ENCODE measurements at places on chromosomes 3 and 15.

DNA sequence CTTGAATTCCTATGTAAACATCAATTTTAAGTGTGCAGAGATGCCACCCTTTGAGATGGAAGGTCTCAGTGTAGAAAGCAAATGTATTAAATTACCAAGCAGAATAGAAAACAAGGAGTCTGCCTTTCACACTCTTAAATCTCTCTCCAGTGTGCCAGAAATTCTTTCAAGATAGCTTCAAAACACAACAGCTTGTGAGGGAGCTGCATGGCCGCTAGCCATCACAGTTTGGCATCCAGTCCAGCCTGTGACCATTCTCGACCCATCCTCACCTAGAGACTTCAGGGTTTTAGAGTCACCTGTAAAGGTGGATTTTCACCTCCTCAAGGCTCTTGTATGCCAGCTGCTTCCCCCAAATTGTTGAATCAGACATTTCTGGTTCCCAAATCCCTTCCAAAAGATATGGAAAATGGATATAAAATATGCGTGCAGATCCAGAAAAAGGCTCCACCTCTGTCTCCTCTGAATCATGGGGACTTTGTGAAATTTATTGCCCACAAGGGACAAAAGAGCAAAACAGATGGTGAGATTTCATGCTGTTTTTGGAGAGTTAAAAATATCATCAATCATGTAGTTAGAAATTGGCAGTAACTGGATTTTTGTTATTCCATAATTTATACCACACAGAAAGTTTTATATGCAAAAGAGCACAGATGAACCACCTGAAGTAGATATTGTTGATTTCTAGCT lies 114.2 kb upstream of the THRB start:
- no peak for DNase-seq

GRCh38 chr3:186638259-186638658 lies 1.9 kb upstream of the FETUB start:
- DNase-seq, result no peak

DNA sequence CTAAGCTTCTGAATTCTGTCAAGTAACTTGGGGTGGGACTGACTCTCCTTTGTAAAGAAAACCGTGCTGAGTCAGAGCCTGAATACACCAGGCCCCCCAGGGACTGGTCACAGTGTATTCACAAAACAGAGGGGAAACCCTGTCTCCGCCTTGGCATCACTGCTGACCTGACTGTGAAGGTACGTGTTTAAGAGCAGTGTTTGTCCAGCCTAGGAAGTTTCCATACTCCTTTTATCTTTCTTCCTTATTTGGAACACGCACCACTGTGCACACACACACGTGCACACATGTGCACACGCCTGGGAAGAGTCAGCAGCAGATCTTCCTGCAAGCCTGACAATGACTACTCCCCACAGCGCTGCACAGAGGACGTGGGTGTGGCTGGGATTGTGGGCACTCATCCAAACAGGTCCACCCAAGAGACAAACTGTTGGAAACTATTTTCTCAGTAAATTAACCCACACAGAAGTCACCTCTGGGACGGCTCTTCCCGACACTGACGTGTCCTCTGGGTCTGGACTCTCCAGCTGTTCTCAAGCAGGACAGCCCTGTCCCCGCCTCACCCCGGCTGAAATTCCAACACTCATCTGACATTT lies 87.7 kb downstream of the ATP10A start:
- no peak for DNase-seq

DNA sequence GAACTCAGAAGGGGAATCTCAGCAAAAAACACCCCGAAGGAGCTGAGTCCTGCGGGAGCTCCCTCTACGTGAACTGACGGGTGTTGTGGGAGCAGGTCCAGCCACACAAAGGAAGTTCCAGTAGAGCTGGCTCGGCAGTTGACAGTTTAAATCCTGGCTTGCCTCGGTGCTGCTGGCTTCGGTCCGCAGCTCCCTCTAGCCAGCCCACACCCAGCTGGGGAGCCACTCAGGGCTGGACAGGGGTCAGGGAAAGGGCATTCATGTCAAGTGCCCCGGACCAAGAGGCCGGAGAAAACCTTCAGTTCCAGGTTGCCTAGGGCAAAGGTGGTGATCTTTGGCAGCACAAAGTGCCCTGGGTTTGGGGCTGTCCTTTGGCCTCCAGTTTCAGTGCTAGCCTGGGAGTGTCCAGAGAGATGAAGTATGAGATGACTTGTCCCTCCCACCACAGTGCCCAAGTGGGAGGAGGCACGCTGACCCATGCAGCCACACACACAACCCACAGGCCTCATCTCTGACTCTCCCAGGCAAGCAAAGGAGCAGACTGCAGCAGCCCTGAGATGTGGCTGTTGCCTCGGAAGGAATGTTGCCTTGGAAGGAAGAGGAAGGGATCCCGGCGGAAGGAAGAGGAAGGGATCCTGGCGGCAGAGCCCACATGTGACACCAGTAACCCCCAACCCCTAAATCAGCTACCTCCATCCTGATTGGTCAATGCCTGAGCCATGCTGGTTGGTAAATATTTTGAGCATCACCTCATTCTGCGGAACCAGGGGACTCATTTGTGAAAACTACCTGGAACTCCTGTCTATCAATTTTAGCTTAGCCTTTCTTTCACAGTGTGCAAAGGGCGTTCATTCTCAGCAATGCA lies 13.9 kb upstream of the ANPEP start:
- DNase-seq, result no peak

- no peak for DNase-seq
Measured at GRCh38 chr15:33780011-33780768, 188.1 kb upstream of the CHRM5 start.

GRCh38 chr3:114554731-114555130 lies 260.9 kb downstream of the TIGIT start:
- no peak for DNase-seq

GRCh38 chr15:99719096-99719541 lies 14.1 kb downstream of the LYSMD4 start:
- no peak for DNase-seq

DNA sequence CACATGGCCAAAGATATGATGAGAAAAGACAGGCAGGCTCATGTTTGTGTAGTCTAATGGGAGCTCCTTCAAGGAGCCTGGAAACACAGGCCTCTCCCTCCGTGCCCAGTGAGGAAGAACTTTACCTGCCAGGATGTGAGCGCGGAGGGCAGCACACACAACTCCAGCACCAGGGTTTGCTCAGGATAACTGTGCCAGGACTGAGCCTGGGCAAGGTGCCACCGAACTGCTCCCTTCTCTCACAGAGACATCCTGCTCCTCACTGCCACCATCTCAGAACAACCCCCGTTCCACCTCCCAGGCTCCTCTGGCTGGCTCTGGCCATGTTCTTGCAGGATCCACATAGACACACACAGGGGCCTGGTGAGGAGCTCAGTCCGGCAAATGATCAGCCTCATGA lies 87.4 kb downstream of the NUP210 start:
- no peak for DNase-seq

Data from globus pallidus (tissue), 1 donor.